ENCODE measurements at places on chromosomes 1 and 21.

- DNase-seq: no peak
Observed at GRCh38 chr21:25885405-25885804, 150.6 kb downstream of the GABPA start.

DNA sequence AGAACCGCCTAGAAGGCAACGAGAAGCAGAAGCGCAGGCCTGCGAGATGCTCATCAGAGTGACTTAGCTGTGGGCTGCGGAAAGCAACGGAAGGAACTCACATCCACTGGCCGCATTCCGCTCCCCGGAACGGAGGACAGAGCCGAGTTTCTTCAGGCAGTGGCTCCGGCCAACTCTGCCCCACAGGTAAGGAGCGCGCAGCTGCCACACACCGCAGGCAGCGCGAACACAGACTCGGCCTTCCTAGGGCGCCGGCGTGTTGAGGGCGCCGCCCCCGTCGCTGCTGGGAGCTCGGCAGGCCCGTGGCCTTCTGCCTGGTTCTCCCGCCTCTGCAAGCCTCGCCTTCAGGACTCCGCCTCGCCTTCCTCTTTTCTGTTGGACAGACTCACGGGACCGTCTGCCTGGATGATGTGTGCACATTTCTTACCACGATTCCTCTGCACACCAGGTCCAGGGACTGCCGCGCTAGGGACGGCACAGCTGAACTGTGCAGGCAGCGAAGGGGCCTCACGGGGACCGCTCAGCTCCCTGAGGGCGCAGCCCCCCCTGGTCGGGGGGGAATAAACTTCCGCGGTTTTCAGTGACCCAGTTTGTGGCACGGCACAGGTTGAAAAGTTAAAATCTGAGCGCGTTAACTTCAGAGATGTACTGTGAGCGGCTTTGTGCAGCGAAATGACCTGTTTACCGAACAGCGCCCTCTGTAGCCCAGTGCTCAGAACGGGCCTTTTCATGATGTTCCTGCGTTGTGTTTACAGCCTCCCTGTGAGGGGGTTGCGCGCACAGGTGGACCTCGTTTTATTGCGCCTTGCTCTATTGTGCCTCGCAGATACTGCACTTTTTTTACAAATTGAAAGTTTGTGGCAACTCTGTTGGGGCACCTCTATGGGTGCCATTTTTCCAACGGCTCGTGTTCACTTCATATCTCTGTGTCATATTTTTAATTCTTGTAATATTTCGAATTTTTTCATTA is 15.8 kb downstream of the TCP10L start:
- DNase-seq: peak; percentile 67

DNA sequence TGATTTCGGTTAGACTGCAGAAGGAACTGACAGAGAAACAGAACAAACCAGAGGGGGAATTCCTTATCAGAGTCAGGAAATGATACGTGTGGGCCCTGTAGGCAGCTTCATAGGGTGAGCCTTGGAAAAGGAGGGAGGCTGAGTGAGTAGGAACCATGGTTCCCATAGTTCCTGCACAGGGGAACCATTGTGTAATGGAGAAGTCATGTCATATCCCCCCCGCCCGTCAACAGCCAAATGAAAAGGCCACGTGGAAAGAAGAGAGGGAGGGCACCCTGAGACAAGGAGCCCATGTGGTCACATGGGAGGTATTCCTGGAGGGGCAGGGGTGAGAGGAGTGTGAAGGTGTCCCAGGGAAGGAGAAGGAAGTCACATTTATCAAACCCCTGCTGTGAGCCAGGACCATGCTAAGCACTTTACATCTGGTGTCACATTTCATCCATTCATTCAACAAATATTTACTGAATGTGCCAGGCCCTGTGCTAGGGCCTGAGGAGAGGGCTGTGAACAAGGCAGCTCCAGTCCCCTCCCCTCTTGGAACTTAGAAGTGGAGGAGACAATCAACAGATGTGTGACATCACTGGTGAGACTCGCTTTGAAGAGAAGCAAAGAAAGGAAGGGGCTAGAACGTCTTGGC is 15.7 kb upstream of the FGR start:
- DNase-seq: no peak

DNA sequence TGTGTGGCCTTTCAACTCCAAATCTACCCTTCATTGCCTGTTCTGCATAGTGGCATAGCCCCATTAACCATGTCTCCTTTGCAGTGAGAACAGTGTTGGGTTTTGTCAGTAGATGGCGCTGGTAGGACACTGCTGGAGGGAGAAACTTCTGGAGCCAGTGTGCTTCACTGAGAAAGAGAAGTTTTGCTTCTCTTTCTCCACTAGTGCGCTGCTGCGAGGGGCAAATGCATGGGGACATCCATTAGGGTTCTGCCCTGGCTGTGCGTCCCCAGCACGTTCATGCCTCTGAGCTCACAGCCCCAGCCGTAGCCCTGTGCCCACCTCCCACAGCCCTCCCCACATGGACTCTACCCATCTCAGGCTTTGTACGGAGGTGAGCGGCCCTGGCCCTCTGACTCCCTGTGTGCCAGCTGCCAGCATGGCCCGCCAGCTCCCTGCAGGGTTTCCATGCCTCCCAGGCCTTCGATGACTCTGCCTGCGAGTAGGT is 53.1 kb downstream of the RIMS3 start:
- peak; percentile 65 for DNase-seq

- no peak for DNase-seq
Observed at GRCh38 chr1:55928576-55928975, 650.8 kb downstream of the PLPP3 start.

GRCh38 chr1:54569339-54569738 is 21.3 kb downstream of the ACOT11 start:
- no peak for DNase-seq

DNA sequence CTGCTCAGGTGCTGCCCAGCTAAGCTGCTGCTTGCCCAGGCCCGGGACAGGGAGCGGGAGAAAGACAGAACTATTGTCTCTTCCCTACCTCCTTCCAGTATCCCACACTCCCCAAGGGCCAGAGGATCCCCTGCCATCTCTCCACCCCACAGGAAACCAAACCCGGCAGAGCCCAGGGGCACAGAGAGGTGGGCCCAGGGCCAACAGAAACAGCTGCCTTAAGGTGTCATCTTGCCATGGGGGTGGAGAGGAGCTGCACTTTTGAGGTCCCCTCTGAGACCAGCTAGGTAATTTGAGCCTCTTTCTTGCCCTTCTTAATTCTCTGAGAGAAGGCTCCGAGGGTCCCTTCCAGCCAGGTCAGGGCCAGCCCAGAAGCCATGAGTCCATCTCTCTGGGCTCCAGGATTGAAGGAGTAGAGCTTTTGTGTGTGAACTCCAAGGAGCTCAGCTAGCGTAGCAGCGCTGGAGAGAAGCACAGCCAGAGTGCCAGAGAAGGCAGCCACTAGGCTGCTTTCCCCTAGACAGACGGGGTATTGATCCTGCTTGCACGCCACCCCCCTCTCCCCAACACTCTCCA is 9.7 kb upstream of the GPR61 start:
- DNase-seq: no peak

DNA sequence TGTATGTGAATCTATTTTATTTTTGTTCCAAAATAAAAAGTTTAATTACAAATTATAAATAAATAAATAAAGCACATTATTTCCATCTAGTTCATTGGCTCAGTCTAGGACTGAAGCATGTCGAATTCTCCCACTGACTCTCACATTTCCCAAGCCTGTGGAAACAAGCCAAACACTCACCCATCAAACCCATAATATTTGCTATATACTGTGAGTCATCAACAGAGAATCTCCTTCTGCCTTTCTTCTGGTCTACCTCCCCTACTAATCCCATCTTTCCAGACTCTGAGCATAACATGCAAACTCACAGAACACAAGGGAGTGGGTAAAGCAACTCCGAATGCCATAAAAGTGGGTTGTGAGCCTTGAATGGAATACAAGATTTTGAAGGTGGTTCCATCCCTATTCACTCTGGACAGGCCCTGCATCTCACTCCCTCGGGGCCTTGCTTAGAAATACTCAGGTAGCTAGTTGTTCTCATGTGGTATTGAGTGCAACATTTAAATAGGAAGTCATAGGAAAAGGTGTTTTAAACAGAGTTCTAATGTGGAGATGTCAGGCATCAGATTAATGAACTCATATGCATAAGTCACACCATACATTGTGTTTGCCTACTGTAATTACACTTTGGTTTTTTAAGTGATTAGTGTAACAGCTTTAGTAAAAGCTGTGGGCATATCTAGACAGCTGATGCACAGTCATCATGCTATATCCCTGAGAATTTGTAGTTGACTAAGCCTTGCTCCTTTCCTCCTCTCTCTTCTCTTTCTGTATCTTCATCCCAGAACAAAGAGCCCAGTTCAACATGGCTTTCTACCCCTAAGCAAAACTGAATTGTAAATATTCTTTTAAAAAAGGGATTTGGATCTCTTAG is 47.0 kb downstream of the F5 start:
- DNase-seq: no peak

GRCh38 chr1:216723274-216723780 is at the start of gene ESRRG:
Gene ESRRG (minus strand): TSS chr1:216723429. CDS start chr1:216723299, 130 bp downstream.
- DNase-seq: no peak

DNA sequence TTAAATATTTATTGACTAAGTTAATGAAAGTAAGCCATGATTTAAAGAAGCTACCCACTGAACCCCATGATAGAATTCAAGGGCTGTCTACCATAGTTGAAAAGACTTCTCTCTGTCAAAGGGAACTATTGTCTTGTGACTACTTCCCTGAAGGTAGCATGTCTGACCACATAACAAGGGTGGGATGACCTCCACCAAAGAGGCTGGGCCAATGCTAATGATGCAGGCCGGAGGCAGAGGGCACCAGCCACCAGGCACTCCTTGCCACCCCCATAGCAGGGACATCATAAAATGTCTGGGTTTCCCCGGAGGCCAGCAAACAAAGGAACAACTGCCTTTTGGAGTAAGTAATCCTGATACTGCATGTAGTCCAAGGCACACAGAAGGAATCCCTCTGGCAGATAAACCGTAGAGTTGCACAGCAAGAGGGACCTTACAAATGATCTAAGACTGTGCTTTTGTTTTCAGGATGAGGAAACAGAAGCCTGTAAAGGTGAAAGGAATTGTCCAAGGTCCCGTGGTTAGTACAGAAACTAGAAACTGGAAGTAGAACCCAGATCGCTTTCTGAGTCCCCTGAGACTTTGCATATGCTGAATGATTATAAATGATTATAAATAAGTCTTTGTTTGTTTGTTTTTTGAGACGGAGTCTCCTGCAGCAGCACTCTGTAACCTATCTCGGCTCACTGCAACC is 33.5 kb upstream of the ITPKB start:
- DNase-seq: no peak

- DNase-seq: no peak
Observed at GRCh38 chr1:245074232-245074747, 80.5 kb upstream of the KIF26B start.

DNA sequence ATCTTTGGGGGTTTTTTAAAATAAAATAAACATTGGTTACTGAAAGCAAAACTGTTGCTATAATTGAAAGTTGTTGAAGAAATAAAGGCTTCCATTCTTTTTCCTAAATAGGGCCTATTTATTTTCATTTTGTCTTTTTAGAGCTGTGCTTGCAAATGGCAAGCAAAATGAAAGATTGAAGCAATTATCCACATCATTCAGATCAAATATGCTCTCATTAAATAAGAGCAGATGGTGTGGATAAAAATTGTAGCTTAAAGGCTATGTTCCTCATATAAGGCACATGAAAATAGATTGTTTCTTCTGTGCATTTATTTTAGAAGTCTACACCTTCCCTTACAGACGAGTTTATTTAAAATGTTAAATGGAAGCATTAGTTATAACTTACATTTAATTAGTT is 1317.7 kb downstream of the MRPL39 start:
- DNase-seq: no peak

DNA sequence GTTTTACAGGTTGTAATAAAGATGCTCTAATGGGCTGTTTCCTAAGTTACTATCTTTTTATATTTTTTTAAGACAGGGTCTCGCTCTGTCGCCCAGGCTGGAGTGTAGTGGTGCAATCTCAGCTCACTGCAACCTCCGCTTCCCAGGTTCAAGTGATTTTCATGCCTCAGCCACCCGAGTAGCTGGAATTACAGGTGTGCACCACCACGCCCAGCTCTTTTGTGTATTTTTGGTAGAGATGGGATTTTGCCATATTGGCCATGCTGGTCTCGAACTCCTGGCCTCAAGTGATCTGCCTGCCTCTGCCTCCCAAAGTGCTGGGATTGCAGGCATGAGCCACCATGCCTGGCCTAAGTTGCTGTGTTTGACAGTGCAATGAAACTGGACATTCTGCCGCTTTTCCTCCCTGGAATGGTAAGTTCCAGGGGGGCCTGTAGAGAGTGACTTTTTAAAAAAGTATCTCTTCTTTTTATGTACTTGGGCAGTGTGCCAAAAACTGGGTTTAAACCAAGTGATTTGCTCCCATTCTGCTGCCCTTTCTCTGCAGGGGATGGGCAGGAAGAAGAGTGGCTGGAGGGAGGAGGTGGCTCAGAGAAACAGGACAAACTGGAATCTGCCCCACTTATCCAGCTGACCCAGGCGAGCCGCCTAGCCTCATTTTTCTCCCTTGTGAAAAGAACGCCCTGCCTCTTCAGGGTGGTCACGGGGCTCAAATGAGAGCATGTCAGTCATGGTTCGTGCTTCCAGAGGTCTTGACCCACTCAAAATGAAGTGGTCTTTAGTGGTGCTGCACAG is 2.3 kb downstream of the SLC37A1 start:
- DNase-seq: no peak

DNA sequence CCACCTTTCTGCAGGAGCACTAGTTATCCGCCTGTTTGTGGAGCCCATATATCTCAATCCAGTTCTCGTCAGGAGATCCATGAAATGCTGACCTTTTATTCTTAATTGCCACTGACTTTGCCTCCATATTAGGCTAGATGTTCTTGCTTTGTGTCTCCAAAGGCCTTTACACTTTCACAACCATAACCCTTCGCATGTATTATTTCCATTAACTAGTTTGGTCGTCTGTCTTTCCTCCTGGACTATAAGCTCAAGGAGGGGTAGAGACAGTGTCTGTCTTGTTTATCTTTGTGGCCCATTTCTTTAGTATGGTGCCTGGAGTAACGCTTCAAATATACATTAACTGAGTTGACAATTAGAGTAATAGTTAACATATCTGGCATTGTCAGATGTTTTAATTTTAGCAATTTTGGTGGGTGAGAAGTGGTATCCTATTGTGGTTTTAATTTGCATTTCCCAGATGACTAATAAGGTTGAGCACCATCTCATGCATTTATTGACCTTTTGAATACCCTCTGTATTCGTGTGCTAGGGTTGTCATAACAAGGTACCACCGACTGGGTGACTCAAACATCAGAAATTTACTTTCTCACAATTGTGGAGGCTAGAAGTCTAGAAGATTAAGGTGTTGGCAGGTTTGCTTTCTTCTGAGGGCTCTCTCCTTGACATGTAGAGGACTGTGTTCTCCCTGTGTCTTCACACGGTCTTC is 21.7 kb upstream of the IL12RB2 start:
- no peak for DNase-seq

DNA sequence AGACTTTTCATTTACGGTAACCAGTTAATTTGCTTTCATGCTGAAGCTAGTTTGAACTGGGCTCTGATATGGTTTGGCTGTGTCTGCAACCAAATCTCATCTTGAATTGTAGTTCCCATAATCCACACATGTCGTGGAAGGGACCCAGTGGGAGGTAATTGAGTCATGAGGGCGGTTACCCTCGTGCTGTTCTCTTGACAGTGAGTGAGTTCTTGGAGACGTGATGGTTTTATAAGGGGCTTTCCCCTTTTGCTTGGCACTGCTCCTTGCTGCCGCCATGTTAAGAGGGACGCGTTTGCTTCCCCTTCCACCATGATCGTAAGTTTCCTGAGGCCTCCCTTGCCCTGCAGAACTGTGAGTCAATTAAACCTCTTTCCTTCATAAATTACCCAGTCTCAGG is 10.3 kb upstream of the FHAD1 start:
- DNase-seq: no peak

GRCh38 chr1:206666031-206666561 is 18.6 kb upstream of the MAPKAPK2 start:
- DNase-seq: no peak
